ENCODE measurements at places on chromosomes 4 and X.

DNA sequence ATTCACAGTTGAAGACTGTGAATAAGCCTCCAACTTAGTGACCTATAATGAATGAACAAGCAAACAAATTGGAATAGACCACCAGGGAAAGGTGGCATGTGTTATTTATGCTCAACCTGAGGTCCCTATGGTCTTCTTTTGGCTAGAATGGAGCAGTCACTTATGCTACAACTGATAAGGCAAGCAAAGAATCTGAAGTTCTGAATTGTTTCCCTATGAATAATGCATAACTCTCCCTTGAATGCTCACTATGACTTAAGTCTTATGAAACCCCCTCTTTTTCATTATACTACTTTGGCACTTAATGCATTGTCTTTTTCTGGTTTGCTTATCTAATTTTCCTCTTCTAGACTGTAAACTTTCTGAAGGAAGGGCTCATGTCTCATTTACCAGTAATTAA is 2.6 kb downstream of the GIMD1 start:
- no peaks in the 10 kb centered on the region for H3K36me3 ChIP-seq
- no peak overlapping the region for H3K4me3 ChIP-seq
- H3K27me3 ChIP-seq, result no peaks in the 10 kb centered on the region
- no peak overlapping the region for H3K27ac ChIP-seq

DNA sequence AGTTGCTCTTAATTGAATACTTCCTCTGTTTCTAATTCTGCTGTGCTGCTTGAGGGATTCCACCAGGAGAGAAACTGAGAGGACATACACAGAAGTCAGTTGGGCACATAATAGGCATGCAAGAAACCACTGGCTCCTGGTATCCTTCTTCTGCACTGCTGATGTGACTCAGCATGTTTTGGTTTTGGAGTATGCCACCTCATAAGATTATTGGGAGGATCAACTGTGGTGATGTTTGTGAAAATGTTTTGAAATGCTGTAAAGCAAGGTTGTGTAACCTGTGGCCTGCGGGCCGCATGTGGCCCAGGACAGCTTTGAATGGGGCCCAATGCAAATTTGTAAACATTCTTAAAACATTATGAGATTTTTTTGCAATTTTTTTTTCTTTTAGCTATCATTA is 119.6 kb downstream of the GATB start:
- H3K4me1 ChIP-seq, result no peaks in the 10 kb centered on the region
- no peak overlapping the region for H3K27ac ChIP-seq
- H3K27me3 ChIP-seq, result no peaks in the 10 kb centered on the region
- no peaks in the 10 kb centered on the region for H3K36me3 ChIP-seq
- no peak overlapping the region for H3K4me3 ChIP-seq
- no peak for DNase-seq

DNA sequence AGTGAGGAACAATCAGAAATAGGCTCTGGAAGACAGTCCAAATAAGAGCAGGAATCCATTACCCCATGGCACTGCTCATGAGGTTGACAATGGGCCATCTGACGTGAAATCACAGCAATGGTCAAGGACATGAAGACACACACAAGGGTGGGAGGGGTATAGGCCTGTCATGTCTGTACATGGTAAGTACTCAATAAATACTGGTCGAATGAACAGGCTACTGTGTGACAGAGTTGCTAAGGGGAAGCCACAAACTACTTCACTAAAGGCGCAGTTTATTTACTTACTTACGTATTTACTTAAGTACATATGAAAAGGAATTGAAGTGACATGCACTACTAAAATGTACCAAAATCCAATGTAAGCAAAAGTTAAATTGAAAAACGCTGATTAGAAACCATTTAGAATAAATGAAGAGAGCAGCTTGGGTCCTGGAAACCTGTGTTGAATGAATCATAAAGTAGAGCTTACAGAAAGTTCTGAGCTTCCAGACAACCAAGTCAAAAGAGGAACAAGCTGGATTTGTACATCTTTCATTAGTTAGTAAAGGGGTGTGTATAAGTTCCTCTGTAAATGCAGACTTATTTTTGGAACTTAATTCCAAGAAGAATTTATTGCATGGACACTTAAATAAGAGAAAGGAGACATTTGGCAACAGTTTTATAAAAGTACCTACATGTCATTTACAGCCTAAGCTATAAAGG is 32.7 kb downstream of the ALPK1 start:
- no peaks in the 10 kb centered on the region for H3K36me3 ChIP-seq
- no peak overlapping the region for H3K27ac ChIP-seq
- H3K4me1 ChIP-seq, result no peaks in the 10 kb centered on the region
- H3K27me3 ChIP-seq, result no peaks in the 10 kb centered on the region

DNA sequence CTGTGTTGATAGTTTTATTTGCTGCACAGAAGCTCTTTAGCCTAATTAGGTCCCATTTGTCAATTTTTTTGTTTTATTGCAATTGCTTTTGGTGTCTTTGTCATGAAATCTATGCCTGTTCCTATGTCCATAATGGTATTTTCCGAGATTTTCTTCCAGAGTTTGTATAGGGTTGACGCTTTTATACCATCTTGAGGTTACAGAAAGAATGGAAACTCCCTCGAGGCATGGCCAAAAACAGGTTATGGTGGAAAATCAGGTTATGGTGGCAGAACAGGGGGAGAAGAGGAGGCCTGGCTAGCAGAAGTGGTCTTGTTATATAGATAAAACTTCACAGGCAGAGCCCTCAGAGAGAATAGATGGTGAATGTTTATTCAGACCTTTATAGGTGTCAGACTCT is 21.6 kb downstream of the OPHN1 start:
- no peaks in the 10 kb centered on the region for H3K36me3 ChIP-seq
- no peak overlapping the region for H3K4me3 ChIP-seq
- no peak for DNase-seq

Measured in neuronal stem cell (in vitro differentiated cells).